Heart left ventricle (tissue), 16 donors: ENCODE measurements at places on chromosomes 12 and 14. TPM values are rescaled to one million over a fixed set of nuclear protein-coding genes. Genes with fewer than 3 reads are reported as not detected.

The HOXC5 gene
- total RNA-seq, result not detected

The RASSF8 gene
- total RNA-seq, result 39.4 TPM

The RDH16 gene
- total RNA-seq, result 0.31 TPM

GRCh38 chr14:64692986-64693809 is 11.0 kb upstream of the PLEKHG3 start:
- no peak for DNase-seq

- no peak for DNase-seq
Observed at GRCh38 chr14:37695866-37696265, 100.4 kb downstream of the TTC6 start.
